Left kidney (tissue), 8 donors: ENCODE measurements at places on chromosomes 7 and 10.

GRCh38 chr7:16606704-16607103 is 38.9 kb downstream of the ANKMY2 start:
- no peak for DNase-seq

DNA sequence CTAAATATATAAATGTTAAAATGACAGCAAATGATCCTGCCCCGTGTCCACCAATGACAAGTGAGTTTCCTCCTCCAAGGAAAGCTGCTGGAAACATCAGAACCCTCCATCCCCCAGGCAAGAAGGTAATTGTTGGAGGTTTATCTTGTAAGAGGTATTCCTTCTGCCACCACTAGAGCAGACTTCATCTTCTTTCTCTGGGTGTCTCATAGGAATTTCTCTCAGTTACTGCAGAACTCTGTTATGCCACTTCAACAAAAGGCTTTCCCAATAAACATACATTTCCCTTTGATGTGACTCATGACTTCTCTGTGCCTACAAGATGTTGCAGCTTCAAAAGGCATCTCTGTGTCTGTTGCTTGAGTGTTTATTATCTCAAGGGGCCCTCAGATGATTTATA is 279.1 kb downstream of the BMPER start:
- DNase-seq: no peak

GRCh38 chr10:60258429-60258797 is 131.3 kb downstream of the ANK3 start:
- no peak for DNase-seq

DNA sequence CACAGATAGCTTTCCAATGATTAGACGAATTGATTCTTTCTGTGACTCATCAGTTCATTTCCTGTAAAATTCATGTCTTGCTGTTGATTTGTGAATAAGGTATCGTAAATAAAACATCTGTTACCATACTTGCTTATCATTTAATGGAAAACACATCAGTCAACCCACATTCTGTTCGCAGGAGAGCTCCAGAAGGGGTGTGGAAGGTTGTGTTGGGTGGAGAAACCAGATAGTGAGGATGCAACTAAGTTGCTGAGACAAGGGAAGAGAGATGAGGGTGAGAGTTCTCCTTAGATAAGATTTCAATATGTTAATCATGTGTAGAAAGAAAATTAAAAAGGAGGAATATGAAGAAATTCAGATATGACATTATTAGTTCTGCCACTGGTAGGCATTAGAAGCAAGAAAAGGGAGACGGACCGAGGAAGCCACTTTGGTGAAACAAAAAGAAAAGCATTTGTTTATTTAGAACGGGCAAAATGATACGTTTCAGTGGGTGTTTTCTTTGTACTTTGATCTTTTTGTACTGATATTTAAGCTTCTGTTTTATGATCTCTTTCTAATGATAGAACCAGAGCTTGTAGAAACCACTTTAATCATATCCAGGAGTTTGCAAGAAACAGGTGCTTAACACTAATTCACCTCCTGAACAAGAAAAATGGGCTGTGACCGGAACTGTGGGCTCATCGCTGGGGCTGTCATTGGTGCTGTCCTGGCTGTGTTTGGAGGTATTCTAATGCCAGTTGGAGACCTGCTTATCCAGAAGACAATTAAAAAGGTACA is 7.8 kb downstream of the CD36 start:
- no peak for DNase-seq

- no peak for DNase-seq
Measured at GRCh38 chr10:86668297-86669165, at the start of gene LDB3. Gene LDB3, plus strand, starts transcription at chr10:86668511. Its CDS starts 181 bp downstream, at chr10:86668692.

DNA sequence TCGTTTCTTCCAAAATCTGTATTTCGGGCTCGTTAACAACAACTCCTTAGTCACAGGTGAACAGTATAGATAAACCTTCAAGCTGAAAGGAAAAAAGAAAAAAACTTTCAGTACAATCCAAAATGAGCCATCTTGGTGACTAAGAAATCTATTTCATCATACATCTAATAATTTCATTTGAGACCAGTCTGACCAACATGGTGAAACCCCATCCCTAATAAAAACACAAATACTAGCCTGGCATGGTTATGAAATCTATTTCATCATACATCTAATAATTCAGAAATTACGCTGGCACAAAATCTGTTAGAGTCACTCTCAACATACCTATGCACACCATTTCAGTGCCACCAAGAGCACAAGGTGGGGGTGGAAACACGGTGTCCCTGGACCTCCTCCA is 8.8 kb downstream of the DCLRE1C start:
- DNase-seq: no peak

- no peak for DNase-seq
Measured at GRCh38 chr10:124615259-124615658, 128.9 kb downstream of the FAM53B start.

DNA sequence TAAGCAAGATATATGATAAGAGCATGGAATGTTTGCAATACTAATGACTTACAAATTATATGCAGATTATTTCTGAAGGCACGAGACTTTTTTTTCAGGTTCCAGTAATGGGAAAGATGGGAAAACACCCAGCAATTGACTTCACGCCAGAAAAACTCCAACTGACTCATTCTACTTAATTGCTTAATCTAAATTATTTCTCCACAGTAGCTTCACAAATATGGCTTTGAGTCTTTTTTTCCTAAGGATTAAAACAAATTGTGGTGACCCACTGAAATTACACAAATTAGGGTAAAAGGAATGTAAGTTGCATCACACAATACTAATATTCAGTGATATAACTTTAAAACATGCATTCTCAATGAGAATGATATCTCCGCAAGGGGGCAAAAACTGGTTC is 138.7 kb downstream of the GNAI1 start:
- no peak for DNase-seq

DNA sequence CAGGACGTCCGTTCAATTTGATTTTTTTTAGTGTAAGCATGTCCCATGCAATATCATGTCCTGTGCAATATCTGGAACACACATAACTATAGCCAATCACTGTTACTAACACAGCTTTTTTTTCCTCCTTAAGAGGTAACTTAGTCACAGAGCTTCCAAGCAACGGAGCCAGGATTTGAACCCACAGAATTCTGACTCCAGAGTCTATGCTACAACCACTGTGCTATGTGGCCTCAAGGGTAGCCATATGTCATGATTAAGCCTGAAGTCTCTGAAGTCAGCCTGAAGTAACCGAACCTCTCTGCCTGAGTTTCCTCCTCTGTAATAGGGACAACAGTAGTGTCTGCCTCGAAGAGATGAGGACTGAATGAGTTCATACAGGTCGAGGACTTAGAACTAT is 42.2 kb upstream of the TCF7L2 start:
- no peak for DNase-seq

GRCh38 chr10:34244756-34245484 is 570.2 kb downstream of the PARD3 start:
- DNase-seq: no peak

DNA sequence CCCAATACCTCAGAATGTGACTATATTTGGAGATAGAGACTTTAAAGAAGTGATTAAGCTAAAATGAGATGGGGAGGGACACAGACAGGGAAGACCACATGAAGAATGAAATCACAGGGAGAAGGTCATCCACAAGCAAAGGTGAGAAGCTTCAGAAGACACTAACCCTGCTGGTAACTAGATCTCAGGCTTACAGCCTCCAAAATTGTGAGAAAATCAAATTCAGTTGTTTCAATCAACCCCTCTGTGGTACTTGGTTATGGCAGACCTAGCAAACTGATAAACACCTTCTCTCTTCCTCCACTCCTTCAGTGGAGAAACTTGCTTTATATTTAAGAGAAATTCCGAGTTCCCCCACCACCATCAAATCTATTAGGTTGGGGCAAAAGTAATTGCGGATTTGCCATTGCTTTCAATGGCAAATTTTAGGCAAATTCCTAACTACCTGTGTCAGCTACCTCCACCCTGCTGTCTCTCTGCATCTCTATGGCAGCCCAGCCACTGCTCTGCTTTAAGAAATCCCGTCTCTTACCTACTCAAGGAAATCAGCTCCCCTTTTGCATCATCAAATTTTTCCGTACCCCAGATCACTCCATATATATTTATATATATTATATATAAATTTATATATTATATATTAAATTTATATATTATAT is 38.2 kb downstream of the SEMA3E start:
- no peak for DNase-seq

- DNase-seq: no peak
Measured at GRCh38 chr7:86775203-86775602, 131.5 kb downstream of the GRM3 start.

DNA sequence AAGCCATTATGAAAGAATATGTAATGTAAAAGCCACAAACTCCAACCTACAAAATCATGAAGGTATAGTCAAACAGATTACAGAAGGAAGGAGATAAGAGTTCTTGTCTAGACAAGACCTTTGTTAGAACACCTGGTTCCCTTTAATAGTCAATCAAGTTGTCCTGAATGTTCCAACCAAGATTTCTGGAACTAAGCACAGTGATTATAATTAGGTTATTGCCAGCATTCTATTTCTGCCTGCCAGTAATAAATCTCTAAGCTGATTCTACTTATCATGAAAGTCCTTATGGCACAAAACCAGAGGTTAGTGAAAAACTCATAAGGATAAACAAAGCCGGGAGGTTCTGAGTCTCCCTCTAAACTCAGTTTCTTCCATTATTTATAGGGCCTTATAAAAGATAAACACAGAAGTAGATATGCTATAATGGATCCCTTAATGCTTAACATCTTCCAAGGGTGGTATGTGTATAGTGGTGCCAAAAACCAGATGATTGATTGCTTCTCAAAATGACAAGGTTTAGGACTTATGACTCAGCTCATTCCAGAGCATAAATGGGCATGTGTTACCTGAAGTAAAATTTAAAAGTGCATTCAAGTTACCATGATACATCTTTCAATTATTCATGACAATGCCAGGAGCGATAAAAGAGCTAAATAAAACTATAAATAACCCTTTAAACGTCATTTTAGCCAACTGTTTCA is 237.2 kb downstream of the CSTF2T start:
- no peak for DNase-seq

GRCh38 chr7:37027104-37027503 is 302.8 kb upstream of the AOAH start:
- DNase-seq: no peak

GRCh38 chr7:27751888-27752660 is 12.1 kb downstream of the TAX1BP1 start:
- no peak for DNase-seq

- DNase-seq: no peak
Measured at GRCh38 chr7:134885967-134886352, 100.3 kb upstream of the AGBL3 start.

GRCh38 chr10:5595591-5595990 is 70.8 kb downstream of the ASB13 start:
- DNase-seq: no peak

GRCh38 chr10:58331646-58332045 is 3.2 kb upstream of the UBE2D1 start:
- no peak for DNase-seq

DNA sequence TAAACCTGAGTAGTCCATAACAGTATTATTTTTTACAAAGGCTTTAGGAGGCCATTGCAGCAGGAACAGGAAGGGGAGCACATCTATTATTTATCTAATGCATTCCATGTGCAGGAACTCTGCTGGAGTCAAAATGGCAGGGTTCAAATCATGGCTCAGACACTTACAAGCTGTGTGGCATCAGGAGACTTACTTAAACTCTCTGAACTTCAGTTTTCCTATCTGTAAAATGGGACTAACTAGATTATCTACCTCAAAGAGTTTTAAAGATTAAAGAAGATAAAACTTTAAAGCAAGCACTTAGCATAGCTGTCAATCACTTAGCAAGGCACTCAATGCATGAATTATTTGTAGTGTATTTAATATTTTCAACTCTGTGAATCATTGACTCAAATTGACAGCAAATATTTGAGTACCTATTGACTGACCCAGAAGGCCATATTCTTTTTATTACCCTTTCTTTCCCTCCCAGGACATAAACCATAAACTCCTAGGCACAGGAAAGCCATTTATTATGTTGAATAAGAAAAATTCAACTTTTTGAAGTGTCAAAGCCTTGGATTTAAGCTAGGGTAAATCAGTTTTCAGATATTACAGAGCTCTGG is 115.8 kb upstream of the FAM204A start:
- DNase-seq: no peak

GRCh38 chr10:124911124-124912067 is 30.5 kb upstream of the ZRANB1 start:
- no peak for DNase-seq

DNA sequence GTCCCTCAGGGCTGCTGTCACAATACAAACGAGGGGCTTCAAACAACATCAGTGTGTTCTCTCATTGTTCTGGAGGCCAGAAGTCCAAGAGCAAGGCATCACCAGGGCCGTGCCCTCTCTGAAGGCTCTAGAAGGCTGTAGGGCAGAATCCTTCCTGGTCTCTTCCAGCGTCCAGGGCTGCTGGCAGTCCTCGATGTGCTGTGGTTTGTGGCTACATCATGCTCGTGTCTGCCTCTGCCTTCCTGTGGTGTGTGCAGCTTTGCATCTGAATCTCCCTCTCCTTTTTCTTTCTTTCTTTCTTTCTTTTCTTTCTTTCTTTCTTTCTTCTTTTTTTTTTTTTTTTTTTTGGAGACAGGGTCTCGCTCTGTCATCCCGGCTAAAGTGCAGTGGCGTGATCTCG is 103.5 kb downstream of the INSYN2A start:
- DNase-seq: no peak

- DNase-seq: no peak
Measured at GRCh38 chr7:41872966-41873365, 170.1 kb upstream of the INHBA start.

GRCh38 chr10:50538555-50539398 is 85.0 kb downstream of the SGMS1 start:
- DNase-seq: no peak

DNA sequence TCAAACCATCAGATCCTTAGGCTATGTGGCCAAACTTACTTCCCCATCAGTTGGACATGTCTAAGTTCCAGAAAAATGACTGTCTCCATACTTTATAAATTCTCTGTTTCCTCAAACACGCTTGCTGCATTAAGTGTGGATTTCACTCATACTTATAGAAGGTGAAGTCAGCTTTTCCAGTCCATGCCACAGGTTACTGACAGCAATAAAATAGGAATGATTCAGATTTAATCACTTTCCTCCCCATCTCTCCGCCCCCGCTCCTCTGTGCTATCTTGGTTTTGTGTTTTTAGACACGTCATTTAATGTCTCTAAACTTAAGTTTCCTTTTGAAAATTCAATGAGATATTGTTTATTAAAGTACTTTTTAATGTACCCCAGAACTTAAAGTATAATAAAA is 1098.0 kb upstream of the C7orf33 start:
- no peak for DNase-seq

DNA sequence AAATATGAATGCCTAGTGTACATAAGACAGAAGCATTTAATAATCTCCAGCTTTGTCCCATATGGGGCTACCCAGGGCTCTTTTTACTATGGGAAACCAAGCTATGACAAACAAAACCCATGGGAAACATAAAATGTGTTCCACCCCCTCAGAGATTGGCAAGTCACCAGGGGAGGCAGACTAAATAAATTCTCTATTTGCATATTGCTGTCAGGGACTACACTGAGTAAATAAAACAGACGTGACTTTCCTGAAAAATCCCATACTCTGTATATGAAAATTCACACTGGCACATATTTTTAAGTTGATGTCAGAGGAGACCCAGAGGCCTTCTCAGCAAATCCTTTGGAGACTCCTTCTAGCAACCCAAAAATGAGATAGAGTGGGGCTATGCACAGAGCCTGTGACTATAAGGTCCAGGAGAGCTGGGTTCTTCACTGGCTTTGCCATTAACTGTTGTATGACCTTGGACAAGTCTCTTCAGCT is 44.0 kb upstream of the HPSE2 start:
- DNase-seq: peak; percentile 39

- no peak for DNase-seq
Measured at GRCh38 chr10:5719546-5719945, 34.9 kb downstream of the TASOR2 start.
